WERI-Rb-1 (cell line): ENCODE measurements at places on chromosomes 1 and 21.
A peak's percentile ranks its signal among the peaks of the same experiment; 100 is the strongest.

GRCh38 chr21:34673006-34673405 lies 4.2 kb downstream of the CLIC6 start:
- DNase-seq, result no peak

DNA sequence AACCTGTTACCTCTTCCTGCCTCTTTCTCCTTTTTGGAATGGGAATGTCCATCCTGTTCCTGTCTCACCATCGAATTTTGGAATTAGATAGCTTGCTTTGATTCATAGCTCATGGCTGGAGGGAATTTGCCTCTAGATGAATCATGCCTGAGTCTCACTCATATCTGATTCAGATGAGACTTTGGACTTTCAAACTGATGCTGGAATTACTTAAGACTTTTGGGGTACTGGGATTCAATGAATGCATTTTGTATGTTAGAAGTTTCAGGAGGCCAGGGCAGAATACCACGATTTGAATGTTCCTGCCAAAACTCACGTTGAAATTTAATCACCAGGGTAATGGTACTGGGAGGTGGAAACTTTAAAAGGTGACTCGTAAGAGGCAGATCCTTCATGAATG lies 132.4 kb downstream of the DSCAM start:
- DNase-seq, result no peak

GRCh38 chr1:168135921-168136708 lies 615 bp downstream of the GPR161 start:
- peak; percentile 17 for DNase-seq

DNA sequence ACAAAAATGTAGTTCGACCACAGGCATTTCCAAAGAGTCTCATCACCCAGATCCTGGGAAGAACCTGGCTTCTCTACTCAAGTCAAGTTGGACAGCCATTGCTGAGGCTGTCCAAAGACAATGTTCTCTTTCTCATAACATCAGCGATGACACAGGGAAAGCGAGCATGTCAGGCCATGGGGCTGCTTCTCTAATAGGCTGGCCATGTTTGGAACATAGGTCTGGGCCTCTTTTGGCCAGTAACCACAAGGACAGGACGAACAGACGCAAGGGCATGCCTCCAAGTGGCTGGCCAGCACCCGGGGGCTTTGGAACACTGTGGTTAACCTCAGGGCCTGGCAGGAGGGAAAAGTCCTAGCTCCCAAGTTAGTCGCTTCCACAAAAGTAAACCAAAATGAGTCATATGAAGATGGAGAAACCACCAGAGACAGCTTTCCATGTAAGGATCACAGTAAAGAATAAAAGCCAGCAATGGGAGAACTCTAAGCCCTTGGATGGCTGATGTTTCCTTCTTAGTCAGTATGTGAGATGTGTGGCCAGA lies 80.6 kb upstream of the SLC44A3 start:
- DNase-seq, result no peak

GRCh38 chr1:95085376-95085775 lies 12.6 kb upstream of the ALG14 start:
- no peak for DNase-seq

DNA sequence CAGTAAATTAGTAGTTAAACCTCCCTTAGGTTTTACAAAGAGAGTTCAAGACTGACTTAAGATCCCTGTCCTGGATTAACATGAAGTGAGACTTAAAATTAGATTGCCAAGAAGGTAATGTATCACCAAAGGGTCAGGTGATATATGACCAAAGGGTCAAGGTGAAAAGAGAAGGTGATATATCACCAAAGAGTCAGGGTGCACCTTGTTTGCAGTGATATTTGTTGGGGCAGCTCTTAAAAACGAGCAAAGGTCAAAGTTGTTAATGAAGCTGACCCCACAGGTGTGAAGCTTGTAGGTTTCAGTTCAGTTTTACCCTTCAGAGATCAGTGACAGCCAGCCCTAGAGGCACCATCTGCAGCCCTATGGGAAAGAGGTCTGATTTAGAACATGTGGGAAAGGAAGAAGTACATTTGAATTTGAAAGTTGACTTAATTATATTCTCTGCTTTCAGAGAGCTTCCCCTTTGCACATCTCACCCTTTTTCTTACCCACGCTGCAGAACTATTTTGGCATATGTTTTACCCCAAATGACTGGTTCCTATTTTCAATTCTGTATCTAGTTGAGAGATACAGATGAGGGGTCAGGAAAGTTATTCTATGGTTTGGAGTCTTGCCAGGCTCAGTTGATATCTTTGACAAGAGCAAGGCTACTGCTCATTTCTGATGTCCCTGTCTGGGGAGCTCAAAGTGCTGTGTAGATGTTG lies 170.8 kb downstream of the S1PR1 start:
- DNase-seq, result no peak

GRCh38 chr21:19458295-19458694 lies 1054.7 kb upstream of the TMPRSS15 start:
- DNase-seq, result no peak

GRCh38 chr1:217228689-217229088 lies 402.2 kb downstream of the GPATCH2 start:
- DNase-seq, result no peak

- no peak for DNase-seq
These were observed 123.9 kb upstream of the PPP2R5A start for GRCh38 chr1:212161231-212161781.

DNA sequence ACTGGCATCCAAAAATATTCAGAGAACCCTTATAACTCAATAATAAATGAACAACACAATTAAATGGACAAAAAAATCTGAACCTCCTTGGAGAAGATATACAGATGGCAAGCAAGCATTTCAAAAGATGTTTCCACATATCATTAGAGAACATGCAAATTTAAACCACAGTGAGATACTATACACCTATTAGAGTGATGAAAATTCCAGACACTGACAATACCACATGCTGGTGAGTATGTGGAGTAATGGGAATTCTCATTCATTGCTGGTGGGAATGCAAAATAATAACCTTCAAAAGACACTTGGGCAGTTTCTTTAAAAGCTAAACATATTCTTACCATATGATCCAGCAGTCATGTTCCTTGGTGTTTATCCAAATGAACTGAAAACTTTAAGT lies 46.1 kb downstream of the HS2ST1 start:
- no peak for DNase-seq

GRCh38 chr1:148379697-148380096 lies 103.4 kb downstream of the PPIAL4G start:
- no peak for DNase-seq

DNA sequence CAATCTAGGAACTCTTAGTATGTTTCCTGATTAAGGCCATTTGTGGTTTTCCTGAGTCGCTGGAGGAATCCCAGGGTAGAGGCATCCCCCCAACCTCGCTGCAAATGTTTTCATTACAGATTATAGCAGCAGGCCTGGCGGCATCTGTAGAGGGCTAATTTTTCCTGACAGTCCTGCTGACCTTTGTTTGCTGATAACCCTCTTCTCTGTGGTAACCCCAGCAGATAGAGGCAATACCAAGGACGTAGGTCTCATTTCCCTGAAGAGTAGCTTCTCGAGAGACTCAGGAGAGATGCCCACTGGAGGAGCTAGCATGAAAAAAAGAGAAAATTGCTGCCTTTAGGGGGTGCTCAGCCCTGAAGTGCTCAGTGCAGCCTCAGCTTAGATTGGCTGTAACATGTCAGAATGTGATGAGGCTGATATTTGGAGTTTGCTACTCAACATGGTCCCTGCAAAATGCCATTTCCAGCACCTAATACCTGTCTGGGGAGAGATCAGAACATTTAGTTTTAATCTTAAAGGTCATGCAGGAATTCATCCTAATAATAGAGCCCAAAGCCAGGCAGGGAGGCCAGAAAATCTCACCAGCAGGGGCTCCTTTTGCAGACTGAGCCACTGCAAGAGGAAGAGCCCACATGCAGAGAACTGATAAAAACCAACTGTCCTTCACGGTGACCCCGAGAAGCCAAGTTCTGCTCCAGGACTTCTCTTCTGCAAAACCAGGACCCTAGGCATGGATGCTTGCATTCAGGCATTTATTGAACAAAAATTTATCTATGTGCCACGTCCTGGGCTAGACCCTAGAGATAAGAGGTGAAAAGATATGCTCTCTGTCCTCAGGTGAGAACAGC lies 184.5 kb downstream of the KAZN start:
- DNase-seq, result no peak

- DNase-seq, result no peak
These were observed 19.6 kb downstream of the IPP start for GRCh38 chr1:45730780-45731319.

DNA sequence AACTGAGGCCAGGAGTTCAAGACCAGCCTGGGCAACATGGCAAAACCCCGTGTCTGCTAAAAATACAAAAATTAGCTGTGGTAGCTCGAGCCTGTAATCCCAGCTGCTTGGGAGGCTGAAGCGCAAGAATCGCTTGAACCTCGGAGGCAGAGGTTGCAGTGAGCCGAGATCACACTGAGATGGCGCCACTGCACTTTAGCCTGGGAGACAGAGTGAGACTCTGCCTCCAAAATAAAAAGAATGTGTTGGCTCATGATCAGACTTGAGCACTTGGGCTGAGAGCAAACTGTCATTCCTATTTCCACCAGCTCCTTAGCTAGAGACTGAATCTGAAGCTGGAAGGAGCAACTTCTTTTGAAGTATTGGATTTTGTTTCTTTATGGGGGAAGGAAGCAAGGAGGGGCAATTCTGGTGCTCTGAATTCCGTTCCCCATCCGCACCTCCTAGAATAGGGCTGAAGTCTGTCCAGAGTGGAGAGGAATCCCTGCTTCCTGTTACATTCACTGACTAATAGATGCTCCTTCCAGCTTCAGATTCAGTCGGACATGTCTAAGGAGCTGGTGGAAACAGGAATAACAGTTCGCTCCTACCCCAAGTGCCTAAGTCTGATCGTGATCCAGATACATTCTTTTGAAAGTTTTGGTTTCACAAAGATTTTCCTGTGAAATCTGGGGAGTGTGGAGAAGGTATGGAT lies 3.8 kb downstream of the ZNF672 start:
- DNase-seq, result peak; percentile 74

DNA sequence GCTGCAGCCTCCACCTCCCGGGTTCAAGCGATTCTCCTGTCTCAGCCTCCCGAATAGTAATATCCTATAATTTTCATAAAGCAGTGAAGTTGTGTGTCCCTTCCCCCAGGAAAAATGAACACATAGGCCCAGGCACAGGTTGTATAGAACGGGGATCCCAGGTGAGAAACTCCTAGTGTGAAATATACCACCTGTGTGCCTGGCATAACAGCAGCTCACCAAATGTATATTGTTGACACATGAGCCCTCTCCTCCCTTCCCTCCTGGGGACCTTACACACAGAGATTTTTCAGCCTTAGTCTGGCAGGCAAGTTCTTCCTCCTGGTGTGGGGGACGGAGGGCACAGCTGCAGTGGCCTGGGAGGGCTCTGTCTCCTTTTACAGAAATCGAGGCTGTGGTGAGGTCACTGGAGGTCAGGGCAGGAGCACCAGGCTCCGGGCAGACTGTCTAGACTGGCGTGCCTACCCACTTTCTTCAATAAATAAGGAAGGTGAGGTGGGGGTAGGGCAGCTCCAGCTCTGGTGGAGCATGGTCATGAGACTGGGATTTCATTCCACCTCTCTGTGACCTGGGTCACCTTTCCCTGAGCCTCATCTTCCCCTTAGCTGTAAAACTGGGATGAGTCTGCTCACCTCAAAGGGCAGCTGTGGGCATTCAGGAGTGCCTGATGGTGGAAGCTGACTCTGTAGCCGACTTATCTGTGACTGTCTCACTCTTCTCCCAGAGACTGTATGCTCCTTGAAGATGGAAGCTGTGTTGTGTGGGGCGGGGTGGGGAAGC lies 14.3 kb downstream of the RCC1 start:
- no peak for DNase-seq

- DNase-seq, result no peak
These were observed 1.2 kb upstream of the ATP13A2 start for GRCh38 chr1:17012775-17013490.

- peak; percentile 13 for DNase-seq
These were observed 698 bp upstream of the UCK2 start for GRCh38 chr1:165826565-165827267.
